ENCODE measurements at places on chromosomes 16 and 17.

- DNase-seq: no peak
Measured at GRCh38 chr16:23945243-23945642, 109.5 kb downstream of the PRKCB start.

GRCh38 chr16:88346680-88347505 lies 35.9 kb upstream of the ZNF469 start:
- DNase-seq: no peak

DNA sequence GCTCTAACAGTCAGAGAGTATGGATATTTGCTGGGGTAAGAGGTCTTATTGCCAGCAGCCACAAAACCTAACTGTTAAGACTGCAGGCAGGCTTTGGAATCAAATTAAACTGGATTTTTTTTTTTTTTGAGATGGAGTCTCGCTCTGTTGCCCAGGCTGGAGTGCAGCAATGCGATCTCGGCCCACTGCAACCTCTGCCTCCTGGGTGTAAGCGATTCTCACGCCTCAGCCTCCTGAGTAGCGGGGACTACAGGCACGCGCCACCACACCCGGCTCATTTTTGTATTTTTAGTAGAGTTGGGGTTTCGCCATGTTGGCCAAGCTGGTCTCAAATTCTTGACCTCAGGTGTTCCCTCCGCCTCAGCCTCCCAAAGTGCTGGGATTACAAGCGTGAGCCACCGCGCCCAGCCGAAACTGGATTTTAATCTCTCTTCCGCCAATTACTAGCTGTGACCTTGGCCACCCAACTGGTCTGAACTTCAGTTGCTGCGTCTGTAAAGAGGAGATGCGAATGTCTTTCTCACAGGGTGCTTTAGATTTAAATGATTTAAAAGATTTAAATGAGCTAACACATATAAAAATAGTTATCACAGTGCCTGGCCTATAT lies 842 bp downstream of the MRPL10 start:
- DNase-seq: no peak

DNA sequence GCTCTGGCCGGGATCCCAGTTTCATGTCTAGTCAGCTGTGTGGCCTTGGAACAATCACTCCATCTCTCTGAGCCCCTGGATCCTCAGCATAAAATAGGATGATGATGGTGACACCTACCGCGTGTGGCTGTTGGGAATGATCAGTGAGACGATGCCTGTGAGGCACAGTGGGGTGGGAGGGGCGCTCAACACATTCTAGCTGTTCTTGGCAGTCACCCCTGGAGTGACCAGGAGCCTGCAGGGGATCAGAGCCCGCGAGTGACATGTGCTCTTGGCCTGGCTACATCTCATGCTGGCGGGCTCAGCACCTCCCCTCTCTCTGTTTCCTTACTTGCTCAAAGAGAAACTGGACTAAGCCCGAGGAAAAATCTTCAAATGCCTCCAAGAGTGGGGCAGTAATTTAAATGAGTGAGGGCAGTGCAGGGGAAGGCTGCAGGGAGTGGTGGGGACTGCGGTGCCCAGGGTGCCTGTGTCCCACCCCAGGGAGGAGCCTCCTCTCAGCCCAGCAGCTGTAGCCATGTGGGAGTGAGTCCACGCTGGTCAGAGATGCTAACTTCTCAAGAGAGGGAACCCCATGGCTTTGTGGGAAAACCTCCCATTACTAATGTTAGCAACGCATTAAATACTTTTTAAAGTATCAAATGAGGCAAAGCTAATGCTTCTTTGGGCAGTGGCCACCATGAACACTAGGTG lies 23.1 kb upstream of the DOK4 start:
- DNase-seq: no peak

- peak; percentile 49 for DNase-seq
Measured at GRCh38 chr16:85652431-85653221, 36.1 kb downstream of the GINS2 start.

DNA sequence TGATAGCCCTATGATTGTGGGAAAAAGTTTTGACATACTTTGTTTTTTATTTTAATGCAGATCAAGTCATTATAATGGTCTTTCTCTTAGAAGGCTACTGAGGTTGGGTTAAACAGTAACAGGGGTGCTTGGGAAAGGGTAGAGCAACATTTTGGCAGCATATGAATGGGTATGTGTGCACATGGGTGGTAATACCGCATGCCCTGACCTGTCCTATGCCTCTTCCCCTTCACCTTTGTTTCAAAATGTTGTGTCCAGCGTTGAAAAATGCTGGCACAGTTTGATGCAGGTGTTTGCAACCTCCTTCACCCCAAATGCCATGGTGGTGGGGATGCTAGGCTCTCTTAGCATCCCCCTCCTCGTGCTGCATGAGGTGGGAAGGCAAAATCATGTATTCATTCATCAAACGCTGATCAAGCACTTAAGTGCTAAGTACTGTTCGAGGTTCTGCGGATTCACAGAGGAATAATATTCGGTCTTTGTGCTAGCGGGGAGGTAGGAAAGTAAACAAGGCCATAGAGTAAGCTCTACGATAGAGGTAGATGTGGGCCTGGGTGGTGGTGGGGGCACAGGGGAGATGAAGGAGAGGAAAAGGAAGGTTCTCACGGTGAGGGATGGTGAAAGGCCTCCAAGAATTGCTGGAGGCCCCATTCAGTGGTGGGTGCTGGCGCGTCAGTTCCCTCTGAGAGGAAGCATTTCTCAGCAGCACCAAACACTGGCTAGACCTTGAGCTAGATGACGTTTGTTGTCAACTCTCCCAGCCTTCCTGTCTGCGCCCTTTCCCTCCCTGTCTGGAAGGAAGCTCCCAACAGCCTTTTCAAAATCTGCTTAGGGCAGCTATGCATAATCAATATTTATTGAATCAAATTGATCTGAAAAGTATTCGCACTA lies 13.3 kb upstream of the MARCHF10 start:
- DNase-seq: no peak

DNA sequence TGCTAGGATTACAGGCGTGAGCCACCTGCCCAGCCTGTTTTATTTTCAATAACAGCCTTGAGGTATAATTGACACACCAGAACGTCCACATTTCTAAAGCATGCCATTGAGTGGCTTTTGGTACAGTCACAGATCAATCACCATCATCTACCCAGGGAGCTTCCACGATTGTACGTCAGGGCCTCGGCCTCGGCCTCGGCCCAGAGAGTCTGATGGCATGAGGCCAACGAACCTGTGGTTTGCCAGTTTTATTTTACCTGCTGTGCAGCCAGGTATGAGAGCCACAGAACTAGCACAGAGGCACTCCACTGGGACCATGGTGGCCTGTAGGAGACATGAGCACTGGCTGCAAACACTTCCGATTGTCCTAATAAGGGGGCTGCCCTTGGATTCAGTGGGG lies 8.3 kb downstream of the UBALD1 start:
- no peak for DNase-seq

GRCh38 chr17:41492351-41492750 lies 2.6 kb upstream of the KRT36 start:
- DNase-seq: no peak

- DNase-seq: no peak
Measured at GRCh38 chr17:70863436-70864248, 694.3 kb downstream of the KCNJ2 start.

DNA sequence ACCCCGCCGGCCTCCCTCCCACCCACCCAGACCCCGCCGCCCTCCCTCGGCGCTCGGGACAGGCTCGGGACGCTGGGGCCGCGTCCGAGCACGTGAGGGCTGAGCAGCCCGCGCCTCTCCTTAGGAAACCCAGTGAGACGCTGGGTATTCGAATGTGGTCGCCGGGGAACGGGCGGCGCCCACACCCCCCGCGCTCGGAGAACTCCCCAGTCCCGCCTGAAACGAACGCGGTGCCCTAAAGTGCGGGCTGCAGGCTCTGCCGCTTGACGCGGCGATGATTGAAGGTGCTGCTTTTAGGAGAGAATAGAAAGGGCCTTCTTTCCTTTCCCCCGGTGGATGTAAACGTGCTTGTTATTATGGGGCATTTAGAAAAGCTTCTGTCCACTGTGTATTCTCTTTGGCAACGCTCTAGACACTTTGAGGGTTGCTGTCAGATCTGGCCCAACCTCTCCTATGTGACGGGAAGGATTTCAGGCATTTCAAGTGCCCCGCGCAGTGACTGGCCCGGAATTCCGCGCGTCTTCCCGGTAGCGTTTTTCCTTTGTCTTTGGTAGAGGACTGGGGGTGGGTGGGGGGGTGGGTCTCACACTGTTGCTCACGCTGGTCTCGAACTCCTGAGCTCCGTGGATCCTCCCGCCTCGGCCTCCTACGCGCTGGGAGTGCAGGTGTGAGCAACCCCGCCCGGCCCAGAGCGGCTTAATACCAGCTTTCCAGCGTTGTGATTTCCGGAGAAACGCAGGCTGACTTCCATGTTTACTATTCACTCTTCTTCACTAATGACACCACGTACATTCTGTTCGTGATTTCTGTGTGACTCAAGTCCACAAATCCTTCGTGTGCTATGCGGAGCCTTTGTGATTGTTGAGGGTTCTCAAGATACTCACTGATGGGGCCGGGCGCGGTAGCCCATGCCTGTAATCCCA lies 21.8 kb upstream of the FOXK2 start:
- DNase-seq: peak; percentile 50

DNA sequence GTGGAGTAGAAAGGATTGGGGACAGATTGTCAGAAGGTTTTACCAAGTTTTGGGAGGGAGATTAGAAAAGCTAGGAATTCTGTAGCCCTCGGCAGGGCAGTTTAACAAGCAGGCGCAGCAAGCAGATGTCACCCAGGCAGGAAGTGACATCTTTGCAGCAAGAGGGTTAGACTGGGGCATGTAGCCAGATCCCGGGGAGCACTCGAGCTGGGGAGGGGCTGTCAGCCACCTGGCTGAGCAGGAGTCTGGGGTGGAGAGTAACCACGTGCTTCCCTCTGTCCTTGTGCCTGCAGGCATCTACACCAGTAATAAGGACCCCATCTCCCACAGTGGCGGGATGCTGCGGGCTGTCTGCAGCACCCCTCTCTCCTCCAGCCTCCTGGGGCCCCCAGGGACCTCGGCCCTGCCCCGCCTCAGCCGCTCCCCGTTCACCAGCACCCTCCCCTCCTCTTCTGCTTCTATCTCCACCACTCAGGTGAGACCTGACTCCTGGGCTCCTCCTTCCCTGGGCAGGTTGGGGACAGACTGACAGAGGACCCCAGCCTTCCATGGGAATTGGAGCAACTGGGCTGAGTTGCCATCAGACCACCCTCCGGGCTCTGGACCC lies 12.2 kb downstream of the MLLT6 start:
- no peak for DNase-seq

DNA sequence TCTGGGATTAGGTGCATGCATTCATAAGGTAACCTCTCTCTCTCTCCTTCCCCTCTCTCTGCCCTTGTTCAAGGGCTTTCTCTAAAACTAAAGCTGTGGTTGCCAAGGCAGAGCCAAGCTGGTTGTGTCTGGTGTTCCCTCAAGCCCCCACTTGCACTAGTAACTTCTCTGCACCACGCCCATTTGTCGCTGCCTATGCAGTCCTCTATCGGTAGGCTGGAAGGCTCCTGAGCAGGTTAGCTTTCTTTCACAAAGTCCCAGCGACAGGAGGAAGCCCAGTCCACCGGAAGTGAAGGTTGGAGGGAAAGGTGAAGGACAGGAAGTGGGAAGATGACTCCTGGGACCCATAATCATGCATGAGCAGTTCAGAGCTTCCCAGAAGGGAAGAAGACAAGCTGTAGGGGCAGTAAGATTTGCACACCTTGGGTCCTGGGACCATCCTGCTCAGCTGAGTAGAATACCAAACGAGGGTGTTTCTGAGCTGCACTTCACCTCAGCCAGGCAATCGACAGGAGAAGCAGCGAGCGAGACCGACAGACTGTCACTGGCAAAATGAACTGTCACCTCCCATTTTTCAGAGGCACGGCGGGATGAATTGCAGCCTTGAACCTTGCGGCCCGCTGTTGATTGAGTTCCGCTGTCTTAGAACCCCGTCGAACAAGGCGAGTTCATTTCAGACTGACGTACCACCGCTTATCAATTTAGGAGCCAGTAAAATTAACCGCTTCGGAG lies 14.7 kb upstream of the SKAP1 start:
- peak; percentile 37 for DNase-seq

DNA sequence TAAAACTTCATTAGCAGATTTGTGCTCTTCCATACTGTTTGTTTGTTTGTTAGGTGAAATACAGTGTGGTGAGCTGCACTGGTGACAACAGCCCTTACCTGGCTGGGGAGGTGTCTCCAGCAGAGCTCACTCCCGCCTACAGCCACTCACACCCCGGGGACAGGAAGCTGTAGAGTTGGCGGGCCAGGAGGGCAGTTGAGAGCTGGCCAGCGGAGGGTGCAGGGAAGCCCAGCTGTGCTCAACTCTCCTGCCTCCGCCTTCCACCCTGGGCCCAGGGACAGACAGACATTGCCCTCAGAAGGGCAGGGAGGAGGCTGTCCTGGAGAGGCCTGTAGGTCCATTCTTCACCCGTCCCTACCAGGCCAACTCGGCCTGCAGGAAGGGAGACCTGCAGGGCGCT lies 48.6 kb upstream of the PVALEF start:
- no peak for DNase-seq

DNA sequence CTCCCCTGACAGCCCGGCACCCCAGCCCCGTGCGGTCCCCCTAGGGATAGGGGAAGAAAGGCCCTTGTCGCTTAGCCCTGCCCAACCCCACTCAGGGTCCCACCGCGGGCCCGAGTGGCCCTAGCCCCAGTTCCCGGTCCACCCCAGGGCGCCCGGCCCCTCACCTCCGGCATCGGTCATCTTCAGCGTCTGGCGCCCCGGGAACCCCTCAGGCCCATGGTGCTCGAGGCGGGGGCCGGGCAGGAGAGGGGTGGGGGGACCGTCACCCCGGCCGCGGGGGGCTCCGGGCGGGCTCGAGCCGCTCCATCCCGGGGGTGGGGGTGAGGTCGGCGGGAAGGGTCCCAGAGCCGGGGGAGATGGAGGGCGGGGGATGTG lies 620 bp downstream of the SAMD14 start:
- DNase-seq: no peak

DNA sequence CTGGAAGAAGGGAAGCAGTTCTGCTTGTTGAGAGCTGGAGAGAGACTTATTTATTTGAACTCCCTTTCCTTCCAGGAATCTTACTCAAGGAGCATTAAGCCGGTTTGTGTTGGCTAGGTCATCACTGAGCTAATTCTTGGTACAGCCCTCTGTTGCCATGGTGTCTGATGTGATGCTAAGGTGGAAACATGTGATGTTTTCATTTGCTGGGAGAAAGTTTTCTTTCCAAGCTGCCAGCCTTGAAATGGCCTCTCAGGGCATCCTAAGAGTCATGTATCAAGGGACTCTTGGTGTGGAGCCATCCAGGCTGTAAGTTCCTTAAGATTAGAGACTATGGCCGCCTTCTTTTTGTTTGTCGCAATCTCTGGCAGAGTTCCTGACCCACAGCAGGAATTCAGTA lies 4.2 kb downstream of the PSKH1 start:
- no peak for DNase-seq

- DNase-seq: no peak
Measured at GRCh38 chr17:7060165-7060891, 16.4 kb upstream of the SLC16A11 start.

All from activated naive CD8-positive, alpha-beta T cell treated with anti-CD3 and anti-CD28 coated beads for 36 hours (primary cell).